Natural killer cell (primary cell): ENCODE measurements at places on chromosomes 12 and 14. TPM values are rescaled to one million over a fixed set of nuclear protein-coding genes. Genes with fewer than 3 reads are reported as not detected.

KSR2 gene
- total RNA-seq = not detected

DNA sequence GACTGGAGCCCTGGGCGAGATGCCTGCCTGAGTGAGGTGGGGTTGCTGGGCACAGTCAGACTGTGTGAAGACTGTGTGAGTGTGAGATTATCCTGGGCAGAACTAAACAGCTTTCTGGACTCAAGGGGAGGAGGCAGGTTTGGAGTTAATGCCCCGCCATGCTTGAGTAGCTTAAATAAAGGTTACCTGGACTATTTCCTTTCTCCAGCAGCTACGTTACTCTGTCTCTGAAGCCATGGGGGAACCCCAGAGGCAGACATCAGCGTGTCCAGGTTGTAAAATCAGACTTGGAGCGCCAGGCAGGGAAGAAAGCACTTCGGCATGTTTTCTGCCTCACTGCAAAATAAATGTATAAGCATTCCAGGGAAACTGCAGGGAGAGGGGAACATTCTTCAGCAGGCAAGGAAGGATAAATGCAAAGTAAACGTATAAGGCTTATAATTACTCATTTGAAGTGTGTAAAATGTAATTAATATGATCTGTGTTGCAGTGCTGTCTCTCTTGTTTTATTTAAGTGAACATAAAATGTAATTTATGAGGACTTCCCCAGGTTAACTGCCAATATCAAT is 129.7 kb downstream of the CHST11 start:
- DNase-seq = no peak

STYK1 gene
- 2.6 TPM for total RNA-seq

GRCh38 chr12:93198086-93198485 is 179.6 kb upstream of the NUDT4 start:
- no peak for DNase-seq

GRCh38 chr12:25677232-25677937 is 124.3 kb upstream of the LMNTD1 start:
- no peak for DNase-seq

GRCh38 chr14:78595797-78596196 is 425.6 kb downstream of the NRXN3 start:
- no peak for DNase-seq

IQSEC3 gene
- total RNA-seq = 7.1 TPM

GRCh38 chr14:51821822-51822221 is 38.6 kb upstream of the GNG2 start:
- no peak for DNase-seq

KRT6C gene
- total RNA-seq = not detected

GRCh38 chr12:10720974-10721650 is 2.0 kb downstream of the YBX3 start:
- peak; percentile 9 for DNase-seq

GRCh38 chr14:52315355-52315718 is 1.2 kb downstream of the PTGER2 start:
- peak; percentile 50 for DNase-seq

WSB2 gene
- 28.8 TPM for total RNA-seq

- DNase-seq = peak; percentile 70
Measured at GRCh38 chr14:106694638-106695393, 1168.4 kb downstream of the TMEM121 start.
